ENCODE measurements at places on chromosomes 13 and 19.

DNA sequence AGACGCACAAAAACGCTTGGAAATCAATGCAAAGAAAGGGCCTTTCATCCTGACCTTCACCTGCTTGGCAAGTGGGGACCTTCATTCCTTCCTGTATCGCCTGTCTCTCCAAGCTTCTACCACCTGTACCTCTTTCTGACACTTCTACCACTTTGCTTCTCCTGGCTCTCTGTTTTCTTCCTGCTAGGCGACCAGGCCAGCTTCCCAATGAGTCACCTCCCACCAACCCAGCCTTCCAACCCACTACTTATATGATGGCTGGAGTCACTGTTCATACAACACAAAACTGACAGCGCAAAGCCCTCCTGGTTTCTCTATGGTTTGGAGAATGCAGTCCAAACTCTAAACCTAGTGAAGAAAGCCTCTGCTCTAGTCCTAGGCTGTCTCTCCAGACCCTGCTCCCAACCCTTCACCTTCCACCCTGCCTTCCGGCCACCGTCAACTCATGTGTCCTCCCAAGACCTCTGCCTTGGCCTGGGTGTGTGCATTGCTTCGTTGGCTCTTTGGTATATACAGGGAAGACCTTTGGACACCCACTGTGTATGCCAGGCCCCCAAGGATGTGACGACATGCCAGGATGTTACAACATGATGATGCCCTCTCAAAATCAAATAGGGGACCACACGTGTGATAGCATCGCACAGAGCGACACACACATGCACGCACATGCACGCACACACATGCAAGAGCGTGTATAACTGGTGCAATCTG is 148.5 kb downstream of the STK24 start:
- DNase-seq, result no peak

GRCh38 chr13:95968906-95969305 is 84.3 kb downstream of the UGGT2 start:
- DNase-seq, result no peak

GRCh38 chr13:24075137-24075975 is 85.2 kb upstream of the SPATA13 start:
- DNase-seq, result no peak

- peak; percentile 79 for DNase-seq
These were observed 12.9 kb upstream of the TLE2 start for GRCh38 chr19:3041761-3042620.

- no peak for DNase-seq
These were observed 393.1 kb downstream of the COG6 start for GRCh38 chr13:40048551-40048950.

DNA sequence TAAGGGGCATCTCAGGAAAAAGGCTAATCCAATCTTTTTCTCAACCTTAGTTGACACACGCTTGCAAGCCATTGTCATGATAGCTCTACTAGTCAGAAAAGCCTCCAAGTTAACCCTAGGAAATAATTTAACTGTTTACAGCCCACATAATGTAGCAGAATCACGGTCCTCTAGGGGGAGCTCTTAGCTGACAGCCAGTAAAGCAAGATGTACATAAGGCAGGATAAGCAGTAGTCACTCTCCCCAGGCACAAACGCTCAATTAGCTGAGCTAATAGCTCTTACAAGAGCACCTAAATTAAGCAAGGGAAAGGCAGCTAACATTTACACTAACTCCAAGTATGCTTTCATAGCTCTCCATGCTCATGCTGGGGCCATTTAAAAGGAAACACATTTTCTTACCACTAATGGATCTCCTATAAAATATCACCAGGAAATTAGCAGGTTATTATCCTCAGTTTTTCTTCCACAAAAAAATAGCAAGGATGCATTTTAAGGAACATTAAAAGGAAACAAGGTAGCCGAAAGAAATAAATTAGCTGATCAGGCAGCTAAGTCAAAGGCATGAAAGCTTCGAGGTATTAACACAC is 33.7 kb upstream of the ZSCAN5A start:
- DNase-seq, result no peak

- DNase-seq, result no peak
These were observed 443 bp downstream of the TBXA2R start for GRCh38 chr19:3606174-3606689.

GRCh38 chr19:18203408-18203862 is 407 bp downstream of the RAB3A start:
- no peak for DNase-seq

GRCh38 chr19:10727685-10728201 is 9.9 kb downstream of the DNM2 start:
- DNase-seq, result no peak

DNA sequence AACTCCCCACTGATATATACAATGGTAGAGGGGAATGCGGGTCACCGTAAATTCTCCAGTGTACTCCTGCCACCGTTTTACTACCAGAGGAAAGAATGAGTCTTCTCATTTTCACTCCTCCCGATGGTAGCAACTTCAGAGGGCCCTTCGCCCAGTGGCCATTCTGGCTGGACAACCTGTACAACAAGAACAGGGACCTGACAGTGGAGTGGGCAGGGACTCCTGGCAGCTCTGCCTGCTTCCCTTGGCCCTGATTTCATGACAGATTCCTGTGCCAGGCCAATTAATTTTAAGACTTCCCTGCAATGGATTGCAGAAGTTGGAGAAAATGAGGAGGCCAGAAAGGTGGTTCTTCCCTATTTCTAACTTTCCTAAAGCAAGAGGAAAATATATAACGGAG is 148.9 kb downstream of the GPC6 start:
- DNase-seq, result no peak

Measured in NCI-H1436 (cell line).